ENCODE measurements at places on chromosomes 16 and 17.

GRCh38 chr17:55451203-55451641, 29.6 kb upstream of the MMD start:
- no peak for DNase-seq

DNA sequence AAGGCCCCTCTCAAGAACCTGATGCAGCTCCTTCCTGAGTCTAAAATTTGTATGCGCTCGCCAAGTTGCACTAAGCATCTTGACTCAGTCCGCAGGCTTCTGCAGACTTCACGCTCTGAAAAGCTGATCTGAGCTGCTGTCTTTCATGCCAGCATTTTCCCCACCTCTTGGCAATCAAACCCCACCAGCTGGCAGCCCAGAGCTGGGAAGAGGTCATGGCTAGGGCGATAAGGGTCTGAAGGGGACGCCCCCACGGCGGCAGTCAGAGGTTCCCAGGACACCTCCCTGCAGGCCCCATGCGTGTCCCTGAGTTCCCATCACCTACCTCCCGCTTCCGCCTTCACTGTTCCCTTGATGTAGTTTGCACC, 5.1 kb upstream of the UNC13D start:
- no peak for DNase-seq

- DNase-seq: no peak
These were observed 226.6 kb upstream of the ASIC2 start for GRCh38 chr17:33519692-33520091.

GRCh38 chr16:47660540-47660939, 199.4 kb downstream of the PHKB start:
- DNase-seq: no peak

- no peak for DNase-seq
These were observed 220.8 kb upstream of the MON1B start for GRCh38 chr16:76970087-76970744.

- DNase-seq: no peak
These were observed 42.9 kb downstream of the GAS7 start for GRCh38 chr17:10155371-10156076.

DNA sequence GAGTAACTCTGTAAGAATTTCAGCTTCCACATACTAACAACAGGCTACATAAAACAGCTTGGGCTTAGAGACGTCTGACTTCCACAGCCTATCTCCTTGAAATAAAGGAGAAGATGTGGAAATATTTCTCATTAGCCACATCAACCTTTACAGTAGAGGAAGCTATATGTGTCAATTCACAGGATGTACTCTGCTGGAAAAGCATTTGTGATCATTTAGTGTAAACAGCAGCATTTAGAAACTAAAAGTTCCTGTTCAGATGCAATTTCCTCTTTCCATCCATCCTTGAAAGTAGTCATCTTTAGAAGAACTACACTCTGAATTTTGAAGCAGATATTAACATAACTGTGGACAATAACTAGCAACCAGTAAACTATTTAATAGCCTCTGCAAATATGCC, 46.2 kb downstream of the XPO6 start:
- no peak for DNase-seq

DNA sequence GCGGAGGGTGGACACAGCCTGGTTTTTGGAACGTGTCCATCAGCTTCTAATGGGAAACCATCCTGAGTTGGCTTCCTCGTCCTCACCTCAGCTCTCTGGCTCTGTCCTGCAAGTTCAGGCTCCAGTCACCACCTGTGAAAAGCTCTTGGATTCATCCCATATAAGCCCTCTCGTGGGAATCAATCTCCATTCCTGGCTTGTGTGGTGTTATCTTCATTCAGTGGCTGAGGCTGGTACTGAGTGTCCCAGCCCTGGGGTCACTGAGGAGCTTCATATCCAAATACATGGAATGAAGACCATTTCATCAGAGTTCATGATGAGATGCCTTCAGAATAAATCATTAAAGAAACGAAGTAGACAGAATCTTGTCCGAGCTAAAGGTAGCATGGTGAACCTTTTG, 189.2 kb downstream of the RBFOX1 start:
- no peak for DNase-seq

GRCh38 chr17:62775876-62776275, 32.2 kb downstream of the MARCHF10 start:
- DNase-seq: no peak

GRCh38 chr17:53249036-53249435, 573.7 kb upstream of the KIF2B start:
- DNase-seq: no peak

DNA sequence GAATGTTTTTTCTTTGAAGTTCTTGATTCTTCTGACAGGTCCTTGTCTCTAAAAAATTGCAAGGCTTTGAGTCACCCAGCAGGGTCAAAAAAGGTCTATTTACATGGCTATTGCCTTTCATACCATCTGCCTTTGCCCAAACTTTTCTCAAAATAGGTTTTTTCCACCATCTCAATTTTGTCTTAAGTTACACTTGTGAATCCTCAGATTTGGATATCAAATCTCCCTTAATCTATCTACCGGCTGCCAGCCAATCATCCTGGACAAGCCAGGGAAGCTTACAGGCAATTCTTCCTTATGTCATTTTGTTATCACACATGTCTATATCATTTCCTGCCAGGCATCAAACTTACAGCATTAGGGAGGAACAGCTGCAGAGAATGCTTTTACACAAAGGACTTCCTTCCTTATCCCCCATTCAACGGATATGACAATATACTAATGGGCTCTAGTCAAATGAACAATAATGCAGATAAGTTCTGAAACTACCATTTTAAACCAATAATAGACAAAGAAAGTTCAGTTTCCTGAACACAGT, 104.1 kb upstream of the CORO6 start:
- no peak for DNase-seq

DNA sequence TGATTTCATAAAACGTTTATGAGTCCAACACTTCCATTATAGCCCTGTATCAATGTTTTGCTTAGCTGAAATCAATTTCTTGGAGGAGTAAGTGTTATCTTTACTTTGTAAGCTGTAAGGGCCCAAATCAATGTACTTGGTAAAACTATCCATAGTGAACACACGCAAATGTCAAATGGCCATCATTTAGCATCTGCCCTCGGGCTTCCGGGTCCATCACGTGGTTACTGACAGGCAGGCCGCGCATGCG, 687 bp upstream of the NARF start:
- DNase-seq: no peak

DNA sequence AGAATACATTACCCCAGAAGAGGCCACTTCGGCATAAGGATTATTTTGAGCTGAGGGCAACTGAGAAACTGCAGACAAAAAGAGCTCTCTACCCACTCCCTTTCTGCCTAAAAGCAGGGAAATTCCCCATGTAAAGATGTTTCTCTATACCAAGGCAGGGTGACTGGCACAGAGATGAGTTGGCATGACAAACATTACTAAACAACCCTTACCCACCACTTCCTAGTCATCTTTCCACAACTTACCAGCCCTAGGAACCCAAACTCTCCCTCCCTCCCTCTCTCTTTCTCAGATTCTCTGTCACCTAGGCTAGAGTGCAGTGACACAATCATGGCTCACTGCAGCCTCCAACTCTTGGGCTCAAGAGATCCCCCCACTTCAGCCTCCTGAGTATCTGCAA, 68.6 kb downstream of the EMP2 start:
- no peak for DNase-seq

DNA sequence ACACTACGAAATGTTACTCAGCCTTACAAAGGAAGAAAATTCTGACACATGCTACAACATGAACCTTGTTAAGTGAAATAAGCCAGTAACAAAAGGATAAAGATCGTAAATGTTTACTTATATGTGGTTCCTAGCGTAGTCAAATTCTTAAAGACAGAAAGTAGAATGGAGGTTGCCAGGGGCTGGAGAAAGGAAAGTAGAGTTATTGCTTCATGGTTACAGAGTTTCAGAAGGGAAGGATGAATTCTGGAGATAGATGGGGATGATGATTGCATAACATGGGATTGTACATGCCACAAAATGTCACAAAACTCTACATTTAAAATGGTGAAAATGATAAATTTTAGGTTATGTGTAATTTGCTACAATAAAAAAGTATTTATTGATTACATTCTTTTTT, 103.8 kb downstream of the CHD9NB start:
- no peak for DNase-seq

DNA sequence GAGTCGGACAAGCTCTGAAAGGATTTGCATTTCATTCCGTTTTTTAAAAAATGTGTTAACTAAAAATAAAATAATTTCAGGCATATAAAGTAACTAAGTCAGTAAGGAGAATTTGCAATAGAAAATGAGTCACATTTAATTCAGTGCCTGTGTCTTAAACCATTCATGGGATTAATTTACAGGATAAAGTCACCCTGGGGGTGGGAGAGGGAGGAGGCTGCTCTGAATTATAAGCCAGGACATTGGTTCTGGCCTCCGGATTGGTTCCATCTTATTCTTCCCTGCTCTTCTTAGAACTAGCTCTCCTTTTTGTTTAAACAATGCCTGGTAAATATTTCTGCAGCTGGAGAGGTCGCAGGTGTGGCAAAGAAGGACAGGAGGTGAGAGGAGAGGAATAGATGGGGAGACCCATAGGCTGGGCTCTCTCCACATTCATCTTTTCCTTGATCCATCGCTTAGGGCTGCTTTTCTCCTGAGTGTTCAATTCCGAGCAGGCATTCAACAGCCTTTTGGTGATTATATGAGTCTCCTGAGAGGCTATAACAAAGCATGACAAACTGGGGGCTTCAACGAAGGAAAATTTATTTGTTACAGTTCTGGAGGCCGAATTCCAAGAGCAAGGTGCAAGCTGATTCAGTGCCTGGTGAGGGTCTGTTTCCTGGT, 319.2 kb downstream of the PHKB start:
- no peak for DNase-seq

- no peak for DNase-seq
These were observed 122.6 kb downstream of the SHISA6 start for GRCh38 chr17:11363565-11364117.

DNA sequence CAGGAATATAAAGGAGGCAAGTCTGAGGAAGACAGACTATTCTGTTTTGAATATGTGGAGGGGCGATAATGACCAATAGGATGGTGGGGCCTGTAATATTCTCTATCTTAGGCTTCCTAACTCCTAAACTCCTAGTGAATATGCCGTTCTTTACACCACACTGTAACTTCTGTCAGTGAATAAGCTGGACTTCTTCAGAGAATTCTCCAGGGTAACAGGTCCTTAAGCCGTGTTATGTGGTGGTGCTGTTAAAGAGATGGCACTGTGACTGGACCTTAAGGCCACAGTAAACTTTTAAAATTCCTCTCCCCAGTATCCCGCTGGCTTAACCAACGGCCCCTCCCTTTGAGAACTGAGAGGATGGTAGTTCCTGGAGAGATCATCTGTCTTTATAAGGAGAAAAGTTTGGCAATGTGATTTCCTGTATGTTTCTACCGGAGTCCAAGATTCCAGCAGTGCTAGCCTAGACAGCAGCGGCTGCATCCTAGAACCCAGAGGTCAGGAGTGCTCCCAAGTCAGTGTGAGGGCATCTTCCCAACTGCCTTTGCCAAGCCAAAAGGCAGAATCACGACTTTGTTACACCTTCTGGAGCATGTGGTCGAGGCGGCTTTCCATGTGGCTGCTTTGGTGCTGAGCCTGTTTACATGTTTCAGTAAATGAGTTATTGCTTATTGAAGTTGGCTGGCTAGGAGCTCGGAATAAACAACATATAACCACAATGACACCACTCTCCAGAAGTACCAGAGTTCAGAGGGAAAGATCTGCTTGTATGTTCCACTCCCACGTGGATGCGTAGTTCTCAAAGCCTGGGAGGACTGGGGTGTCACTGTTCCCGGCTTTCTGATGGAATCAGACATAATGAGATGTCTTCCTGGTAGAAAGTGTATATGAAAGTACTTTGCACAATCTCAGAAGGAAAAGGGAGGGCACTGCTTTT, 41.0 kb downstream of the TUBD1 start:
- no peak for DNase-seq

DNA sequence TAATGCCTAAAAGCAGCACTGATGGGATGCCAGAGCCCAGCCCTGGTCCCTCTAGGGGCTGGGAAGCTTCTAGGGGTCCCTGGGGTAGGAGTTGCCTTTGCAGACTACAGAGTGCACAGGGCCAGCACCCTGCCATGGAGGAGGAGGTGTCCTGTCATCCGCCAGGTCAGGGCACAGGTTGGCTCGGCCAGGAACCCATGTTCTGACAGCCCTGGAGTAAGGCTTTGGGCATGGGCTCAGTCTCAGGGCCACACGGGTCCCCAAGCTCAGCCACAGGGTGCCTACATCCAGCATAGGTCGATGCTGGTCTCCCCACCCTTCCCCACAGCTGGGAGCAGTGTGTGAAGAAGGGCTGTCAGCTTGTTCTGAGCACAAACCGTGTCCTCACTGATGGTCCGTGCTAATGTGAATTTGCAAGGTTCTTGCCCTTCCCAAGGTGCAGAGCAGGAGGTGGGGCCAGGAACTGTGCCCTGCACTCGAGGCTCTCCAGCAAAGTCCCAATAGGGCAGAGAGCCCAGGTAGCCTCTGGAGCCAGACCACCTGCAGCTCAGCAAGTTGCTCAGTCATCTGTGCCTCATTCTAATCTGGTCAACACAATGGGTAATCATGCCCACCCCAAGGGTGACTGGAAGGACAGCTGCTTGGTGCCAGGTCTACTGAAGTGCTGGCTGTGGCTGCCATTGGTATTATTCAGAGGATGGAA, 72.8 kb downstream of the AMFR start:
- DNase-seq: no peak

- no peak for DNase-seq
These were observed 138.2 kb downstream of the CCT6B start for GRCh38 chr17:34823023-34823422.

DNA sequence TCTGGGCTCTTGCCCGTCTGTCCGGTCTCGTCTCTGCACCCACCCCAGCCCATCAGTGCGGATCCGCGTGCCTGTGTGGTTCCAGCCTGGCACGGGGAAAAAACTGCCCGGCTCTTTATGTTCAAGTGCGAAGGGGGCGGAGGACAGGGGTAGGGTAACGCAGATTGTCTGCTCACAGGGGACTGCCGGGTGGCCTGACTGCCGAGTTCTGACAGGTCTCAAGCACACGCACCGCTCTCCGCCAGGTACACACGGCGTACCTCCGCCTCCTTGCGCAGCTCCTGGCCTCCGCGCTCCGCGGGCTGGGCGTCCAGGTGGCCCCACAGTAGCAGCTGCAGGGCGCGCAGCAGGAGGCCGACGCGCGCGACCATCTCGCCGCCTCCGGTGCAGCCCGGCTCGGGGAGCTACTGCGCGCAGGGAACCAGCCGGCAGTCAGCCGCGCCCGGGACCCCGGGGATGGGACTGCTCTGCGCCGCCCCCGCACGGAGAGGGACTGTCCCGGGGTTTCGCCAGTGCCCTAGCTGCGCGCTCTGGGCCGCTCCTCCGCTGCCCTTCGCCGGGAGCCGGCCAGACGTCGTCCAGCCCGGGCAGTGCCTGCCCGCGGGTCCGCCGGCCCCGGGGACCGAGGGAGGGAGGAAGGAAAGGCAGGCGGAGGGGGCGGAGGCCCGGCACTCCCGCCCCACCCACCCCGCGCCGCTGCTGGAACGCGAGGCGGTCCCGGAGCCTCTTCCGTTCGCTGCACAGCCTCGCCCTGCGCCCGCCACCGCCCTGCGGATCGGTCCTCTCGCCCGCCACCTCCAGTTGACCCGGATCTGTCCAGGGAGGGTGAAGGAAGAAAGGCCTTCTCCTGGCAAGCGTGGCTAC, at the start of gene MMP28:
MMP28 (minus strand) TSS at position 635 of the 864 bp plus-strand sequence; CDS start at position 371, 264 bp downstream.
- peak; percentile 52 for DNase-seq

All from NCI-H345 (cell line).